Stimulated activated CD4-positive, alpha-beta T cell treated with anti-CD3 and anti-CD28 coated beads, Interleukin-12 subunit alpha, Interleukin-12 subunit beta, amount 100 ng/mL, for 24 hours (primary cell): ENCODE measurements at places on chromosomes 11 and 22.

GRCh38 chr22:50606946-50607658 lies 6.5 kb downstream of the MAPK8IP2 start:
- no peak for DNase-seq

DNA sequence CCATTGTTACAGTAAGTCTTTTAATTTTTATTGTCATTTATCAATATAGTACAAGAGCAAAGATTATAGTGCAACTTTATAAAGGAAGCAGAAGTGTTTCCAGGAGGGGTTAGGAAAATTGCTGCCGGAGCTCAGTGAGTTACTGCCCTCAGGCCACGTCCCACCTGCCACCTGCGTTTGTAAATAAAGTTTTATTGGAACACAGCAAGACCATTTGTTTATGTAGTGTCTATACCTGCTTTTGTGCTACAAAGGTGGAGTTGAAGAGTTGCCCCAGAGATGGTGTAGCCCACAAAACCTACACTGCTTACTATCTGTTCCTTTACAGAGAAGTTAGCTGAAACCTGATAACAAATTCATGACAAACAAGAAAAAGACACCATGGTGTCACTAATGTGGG lies 437.8 kb upstream of the B3GAT1 start:
- DNase-seq = no peak

- no peak for DNase-seq
Measured at GRCh38 chr11:17716807-17717206, 2.6 kb upstream of the MYOD1 start.

- peak; percentile 38 for DNase-seq
Measured at GRCh38 chr11:1628506-1629325, 859 bp upstream of the KRTAP5-5 start.

DNA sequence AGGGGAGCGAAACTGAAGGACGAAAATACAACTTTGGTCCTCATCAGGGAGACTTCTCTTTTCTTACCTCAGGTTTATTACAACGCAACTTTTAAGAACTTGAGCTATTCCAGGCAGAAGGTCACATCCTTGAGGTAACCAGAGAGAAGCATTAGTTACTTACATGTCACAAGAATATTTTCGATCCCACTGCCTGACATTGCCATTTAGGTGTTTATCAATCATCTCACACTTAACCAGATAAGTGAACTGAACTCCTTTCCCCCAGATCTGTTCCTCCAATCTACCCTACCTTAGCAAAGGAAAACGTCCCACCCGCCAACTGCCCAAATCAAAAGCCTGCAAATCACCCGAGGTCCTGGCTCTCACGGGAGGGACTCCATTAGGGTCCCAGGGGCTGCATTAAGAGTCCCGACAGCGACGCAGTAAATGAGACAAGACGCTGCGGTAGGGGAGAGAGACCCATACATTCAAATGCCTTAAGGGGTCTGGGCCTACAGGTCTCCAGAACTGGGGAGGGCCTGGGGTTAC lies 734 bp downstream of the ZNF280B start:
- no peak for DNase-seq

- DNase-seq = no peak
Measured at GRCh38 chr11:687751-688150, 7.3 kb downstream of the DEAF1 start.
